ENCODE measurements at places on chromosomes 6 and 20.

GRCh38 chr6:7048894-7049293 is 58.9 kb upstream of the RREB1 start:
- H3K4me3 ChIP-seq: no peak overlapping the region
- no peak for DNase-seq
- H3K36me3 ChIP-seq: no peaks in the 10 kb centered on the region
- no peaks in the 10 kb centered on the region for H3K27me3 ChIP-seq
- H3K27ac ChIP-seq: no peak overlapping the region

DNA sequence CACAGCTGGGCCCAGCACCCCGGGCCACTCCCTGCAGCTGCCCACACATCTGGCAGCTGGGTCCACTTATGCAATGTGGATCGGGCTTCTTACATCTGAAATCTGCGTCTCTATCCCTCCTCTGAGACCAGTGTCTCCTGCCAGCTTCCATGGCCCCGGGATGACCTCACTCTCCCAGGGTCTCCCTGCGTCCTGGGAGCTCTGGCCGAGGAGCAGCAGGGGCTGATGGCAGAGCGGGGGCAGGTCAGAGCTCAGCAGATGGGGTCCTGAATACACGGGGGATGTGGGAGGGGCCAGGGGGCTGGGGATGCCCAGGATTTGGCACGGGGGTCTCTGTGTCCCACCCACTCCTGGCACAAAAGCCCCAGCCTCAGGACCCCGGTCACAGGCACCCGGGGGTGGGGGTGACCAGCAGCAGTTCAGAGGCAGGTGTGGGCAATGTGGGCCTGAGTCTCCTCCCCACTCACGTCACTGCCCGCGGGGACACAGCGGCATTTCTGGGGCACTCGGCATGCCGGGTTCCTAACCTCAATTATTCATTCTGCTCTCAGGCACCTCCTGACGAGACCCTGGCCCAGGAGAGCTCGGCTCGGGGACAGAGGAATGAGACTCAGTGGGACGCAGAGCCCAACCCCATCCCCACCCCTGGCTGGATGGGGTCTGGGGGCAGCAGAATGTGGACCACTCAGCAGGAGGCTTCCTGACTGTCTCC is 16.4 kb downstream of the CHRNA4 start:
- H3K27me3 ChIP-seq: no peaks in the 10 kb centered on the region
- DNase-seq: no peak
- peaks cover 15% of the 10 kb centered on the region for H3K4me1 ChIP-seq
- H3K27ac ChIP-seq: no peak overlapping the region
- no peaks in the 10 kb centered on the region for H3K36me3 ChIP-seq

GRCh38 chr20:8532169-8532568 is 400.1 kb downstream of the PLCB1 start:
- no peak overlapping the region for H3K27ac ChIP-seq
- peaks cover 7% of the 10 kb centered on the region for H3K4me1 ChIP-seq
- no peak for DNase-seq
- no peaks in the 10 kb centered on the region for H3K27me3 ChIP-seq
- H3K4me3 ChIP-seq: no peak overlapping the region
- no peaks in the 10 kb centered on the region for H3K36me3 ChIP-seq

DNA sequence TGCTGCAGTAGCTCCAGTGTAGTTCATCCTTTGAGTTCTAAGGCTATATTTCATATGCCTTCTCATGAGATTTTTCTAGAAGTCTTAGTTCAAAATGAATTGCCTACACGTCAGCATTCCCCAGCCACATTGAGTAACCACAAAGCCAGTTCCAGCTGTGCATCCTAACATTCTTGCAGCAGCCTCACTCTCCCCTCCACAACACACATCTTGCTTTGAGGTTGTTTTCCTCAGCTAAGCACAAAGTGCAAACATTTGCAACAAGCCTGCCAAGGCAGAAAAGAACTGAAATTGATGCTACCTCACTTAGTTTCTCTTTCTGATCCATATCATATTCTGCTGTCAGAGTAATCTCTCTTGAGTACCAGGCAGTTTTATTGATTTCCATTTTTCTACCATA is 160.7 kb upstream of the KCNQ5 start:
- H3K4me3 ChIP-seq: no peak overlapping the region
- H3K27ac ChIP-seq: no peak overlapping the region
- H3K27me3 ChIP-seq: no peaks in the 10 kb centered on the region
- no peaks in the 10 kb centered on the region for H3K36me3 ChIP-seq
- DNase-seq: no peak
- no peaks in the 10 kb centered on the region for H3K4me1 ChIP-seq

DNA sequence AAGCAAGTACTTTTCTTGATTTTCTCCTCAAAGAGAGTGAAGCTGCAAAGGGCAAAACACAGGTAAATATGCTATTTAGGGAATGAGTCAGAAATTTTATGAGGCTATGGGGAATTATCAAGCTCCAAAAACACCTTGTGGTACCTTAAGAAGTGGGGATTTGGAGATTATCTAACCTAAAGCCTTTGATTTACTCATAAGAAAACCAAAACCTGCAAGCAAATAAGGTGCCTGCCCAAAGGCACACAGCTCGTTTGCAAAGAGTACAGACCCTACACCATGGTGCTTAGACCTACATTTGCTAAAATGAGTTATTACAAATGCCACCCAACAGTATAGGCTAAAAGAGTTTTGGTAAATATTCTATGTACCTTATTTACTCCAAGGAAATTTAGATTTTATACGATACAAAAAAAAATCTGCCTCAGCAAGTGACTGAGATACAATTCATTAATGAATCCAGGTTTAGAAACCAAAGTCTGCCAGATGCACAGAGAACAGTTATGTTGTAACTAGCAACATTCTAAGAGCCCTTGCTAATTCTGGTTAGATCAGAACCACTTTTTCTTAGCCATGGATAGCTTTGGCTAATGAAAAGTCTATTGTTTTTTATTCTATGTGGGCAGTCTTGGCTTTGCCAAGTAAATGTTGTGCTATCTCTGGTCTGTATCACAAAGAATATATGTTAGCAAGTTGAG is 101.5 kb downstream of the KHDC1L start:
- no peaks in the 10 kb centered on the region for H3K4me1 ChIP-seq
- no peak overlapping the region for H3K4me3 ChIP-seq
- H3K36me3 ChIP-seq: no peaks in the 10 kb centered on the region
- no peak overlapping the region for H3K27ac ChIP-seq
- DNase-seq: no peak
- H3K27me3 ChIP-seq: no peaks in the 10 kb centered on the region

DNA sequence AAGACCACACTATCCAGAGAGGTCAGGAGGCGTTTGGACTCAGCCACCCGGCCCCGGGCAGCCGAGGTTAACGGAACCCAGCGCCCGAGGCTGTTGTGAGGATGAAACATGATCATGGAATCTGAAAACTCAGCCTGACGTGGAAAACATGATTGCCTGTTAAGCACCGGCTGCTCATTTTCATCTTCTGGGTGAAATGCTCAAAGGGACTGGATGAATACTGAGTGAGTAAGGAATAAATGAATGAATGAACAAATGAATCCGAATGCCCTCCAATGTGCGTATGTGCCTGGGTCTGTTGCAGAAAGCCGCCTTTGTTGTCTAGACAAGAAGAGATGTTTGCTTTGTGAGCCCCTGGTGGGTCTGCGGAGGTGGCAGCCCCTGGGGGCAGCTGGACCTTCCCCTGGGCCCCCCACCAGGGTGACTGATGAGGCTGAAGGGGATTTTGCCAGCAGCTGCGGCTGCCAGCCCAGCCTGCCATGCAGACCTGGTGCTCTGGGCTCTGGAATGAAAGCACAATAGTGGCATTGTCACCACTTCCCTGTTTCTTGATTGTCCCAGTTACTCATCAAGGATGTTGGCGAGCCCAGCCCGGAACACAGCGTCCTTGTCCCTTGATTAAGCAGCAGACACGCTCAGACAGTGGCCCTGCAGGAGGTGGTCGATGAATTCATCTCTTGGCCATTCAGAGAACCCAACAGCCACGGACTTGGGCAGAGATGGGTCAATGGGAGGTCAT is 211.1 kb downstream of the ANKRD60 start:
- no peak for DNase-seq
- no peaks in the 10 kb centered on the region for H3K36me3 ChIP-seq
- H3K4me1 ChIP-seq: peaks cover 62% of the 10 kb centered on the region
- no peak overlapping the region for H3K4me3 ChIP-seq

DNA sequence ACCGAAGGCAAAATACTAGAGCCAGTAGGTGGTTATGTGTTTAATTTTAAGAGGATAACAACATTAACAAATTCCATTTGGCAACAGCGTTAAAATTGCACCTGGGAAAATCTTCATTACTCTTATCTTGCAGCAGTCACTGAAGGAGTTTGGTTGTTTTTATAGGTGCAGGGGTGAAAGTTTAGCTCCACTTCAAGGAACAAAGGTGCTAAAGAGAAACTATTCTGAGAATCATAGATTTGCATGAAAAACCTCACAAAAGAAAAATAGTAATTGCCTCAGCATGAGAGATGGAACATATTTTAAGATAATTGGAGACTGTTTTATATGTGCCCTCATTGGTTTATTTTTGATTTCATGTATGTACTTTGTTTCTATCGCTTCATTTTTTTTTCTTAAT is 444.4 kb downstream of the UTRN start:
- H3K27me3 ChIP-seq: no peaks in the 10 kb centered on the region
- H3K4me3 ChIP-seq: no peak overlapping the region
- DNase-seq: no peak
- no peaks in the 10 kb centered on the region for H3K4me1 ChIP-seq
- no peak overlapping the region for H3K27ac ChIP-seq
- H3K36me3 ChIP-seq: peaks cover 35% of the 10 kb centered on the region

DNA sequence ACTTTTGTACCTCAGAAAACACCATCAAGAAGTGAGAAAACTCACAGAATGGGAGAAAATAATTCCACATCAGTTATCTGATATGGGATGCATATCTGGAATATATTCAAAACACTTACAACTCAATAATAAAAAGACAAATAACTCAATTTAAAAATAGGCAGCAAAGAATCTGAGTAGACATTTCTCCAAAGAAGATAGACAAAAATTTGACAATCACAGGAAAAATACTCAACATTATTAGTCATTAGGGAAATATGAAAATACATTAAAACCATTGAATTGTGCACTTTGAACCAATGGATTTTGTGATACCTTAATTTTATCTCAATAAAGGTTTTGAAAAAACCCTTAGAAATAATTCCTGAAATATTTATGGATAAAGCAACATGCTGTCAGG is 36.9 kb upstream of the STMND1 start:
- H3K4me1 ChIP-seq: no peaks in the 10 kb centered on the region
- H3K36me3 ChIP-seq: no peaks in the 10 kb centered on the region
- no peak overlapping the region for H3K4me3 ChIP-seq
- H3K27ac ChIP-seq: no peak overlapping the region
- no peak for DNase-seq

Data from tibial nerve (tissue), 4 donors.